Activated T-helper 2 cell treated with anti-CD3 and anti-CD28 coated beads, Interferon-gamma antibody, Interleukin-2, Interleukin-4, amounts not matched to agents 10 μg/mL and 5 μg/mL and 100 μg/mL, durations not matched to agents 14 hours and 24 hours and 36 hours (primary cell): ENCODE measurements at places on chromosomes 11 and 22. TPM values are rescaled to one million over a fixed set of nuclear protein-coding genes. Genes with fewer than 3 reads are reported as not detected.

- no peak overlapping the region for H3K4me3 ChIP-seq
- no peak overlapping the region for H3K27ac ChIP-seq
- H3K36me3 ChIP-seq: no peaks in the 10 kb centered on the region
Observed at GRCh38 chr11:18934195-18934814, 4.9 kb downstream of the MRGPRX1 start.

- DNase-seq: no peak
- no peaks in the 10 kb centered on the region for H3K36me3 ChIP-seq
- H3K4me3 ChIP-seq: no peak overlapping the region
- H3K4me1 ChIP-seq: no peaks in the 10 kb centered on the region
- no peak overlapping the region for H3K27ac ChIP-seq
- H3K27me3 ChIP-seq: peaks cover 9% of the 10 kb centered on the region
Observed at GRCh38 chr22:27786965-27787364, 14.6 kb downstream of the MN1 start.

- no peak overlapping the region for H3K4me3 ChIP-seq
- DNase-seq: no peak
- H3K36me3 ChIP-seq: peaks cover 3% of the 10 kb centered on the region
- peaks cover 3% of the 10 kb centered on the region for H3K4me1 ChIP-seq
- H3K27ac ChIP-seq: no peak overlapping the region
Observed at GRCh38 chr11:1536065-1536843, 35.8 kb downstream of the DUSP8 start.

GRCh38 chr22:30171008-30171407 is 75.6 kb downstream of the LIF start:
- H3K4me1 ChIP-seq: peaks cover 26% of the 10 kb centered on the region
- no peak overlapping the region for H3K4me3 ChIP-seq
- H3K27me3 ChIP-seq: no peaks in the 10 kb centered on the region
- H3K27ac ChIP-seq: no peak overlapping the region

GRCh38 chr22:31973739-31974138 is 29.4 kb downstream of the YWHAH start:
- DNase-seq: no peak
- no peaks in the 10 kb centered on the region for H3K36me3 ChIP-seq
- peaks cover 9% of the 10 kb centered on the region for H3K27me3 ChIP-seq

GRCh38 chr22:24106385-24107381 is 74.6 kb upstream of the SUSD2 start:
- no peaks in the 10 kb centered on the region for H3K27me3 ChIP-seq
- peak overlapping the region; percentile 75 for H3K27ac ChIP-seq
- DNase-seq: no peak
- H3K36me3 ChIP-seq: peaks cover 74% of the 10 kb centered on the region
- H3K4me1 ChIP-seq: peaks cover 32% of the 10 kb centered on the region

The ABTB2 gene
- total RNA-seq: 32.9 and 33.1 TPM in 2 replicates

- no peaks in the 10 kb centered on the region for H3K36me3 ChIP-seq
- H3K27me3 ChIP-seq: peaks cover 7% of the 10 kb centered on the region
- no peak overlapping the region for H3K4me3 ChIP-seq
- no peak for DNase-seq
- no peaks in the 10 kb centered on the region for H3K4me1 ChIP-seq
- H3K27ac ChIP-seq: no peak overlapping the region
Observed at GRCh38 chr22:23152238-23153114, 7.2 kb downstream of the RAB36 start.

DNA sequence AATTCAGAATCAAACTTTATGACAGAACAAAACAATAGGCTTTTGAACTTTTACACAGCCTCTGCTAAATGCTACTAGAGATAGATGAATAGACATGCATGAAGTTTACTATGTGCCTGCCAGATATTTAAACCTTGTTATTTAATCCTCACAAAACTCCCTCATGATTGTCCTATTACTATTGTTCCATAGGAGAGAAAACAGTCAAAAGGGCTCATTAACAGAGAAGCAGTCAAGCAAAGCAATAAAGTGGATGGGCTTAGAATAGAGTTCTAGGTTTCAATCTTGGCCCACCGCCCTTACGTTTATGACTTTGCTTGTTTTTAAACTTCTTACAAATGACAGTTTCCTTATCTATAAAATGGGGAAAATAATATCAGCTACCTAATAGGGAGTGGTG is 12.9 kb downstream of the CWC15 start:
- H3K27ac ChIP-seq: no peak overlapping the region
- H3K4me1 ChIP-seq: no peaks in the 10 kb centered on the region
- no peaks in the 10 kb centered on the region for H3K27me3 ChIP-seq
- no peak overlapping the region for H3K4me3 ChIP-seq

The MMP13 gene
- not detected in 2 replicates for total RNA-seq

DNA sequence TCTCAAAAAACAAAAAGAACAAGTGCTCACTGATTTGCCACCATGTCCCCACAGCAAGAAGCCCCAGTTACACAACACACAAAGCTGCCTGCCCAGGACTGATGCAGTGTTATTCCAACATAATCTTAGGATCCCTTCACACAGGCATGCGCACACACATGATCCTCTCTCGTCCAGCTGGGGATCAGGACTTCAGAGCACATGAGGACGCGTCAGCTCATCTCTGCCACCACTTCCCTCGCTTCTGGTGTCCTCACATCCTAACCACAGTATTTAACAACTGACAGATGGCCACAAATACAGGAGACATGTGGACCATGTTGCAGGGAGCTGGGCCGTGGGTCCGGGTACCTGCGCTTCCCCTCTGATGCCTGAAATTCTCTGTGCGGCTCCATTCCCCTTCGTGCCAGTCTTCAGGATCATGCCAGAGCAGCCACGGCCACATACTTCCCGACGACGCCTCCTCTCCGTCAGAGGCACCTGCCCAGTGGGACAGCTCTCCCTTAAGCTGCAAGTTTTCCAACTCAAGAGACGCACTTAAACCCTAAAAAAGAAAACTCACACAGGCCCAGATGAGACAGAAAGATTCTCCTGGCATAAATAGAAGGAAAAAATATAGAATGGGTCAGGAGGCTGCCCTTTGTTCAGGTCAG is 68.3 kb downstream of the PACSIN2 start:
- no peak overlapping the region for H3K27ac ChIP-seq
- no peaks in the 10 kb centered on the region for H3K27me3 ChIP-seq
- peaks cover 22% of the 10 kb centered on the region for H3K4me1 ChIP-seq

GRCh38 chr11:130109386-130109785 is 39.7 kb downstream of the APLP2 start:
- H3K27ac ChIP-seq: no peak overlapping the region
- peaks cover 15% of the 10 kb centered on the region for H3K36me3 ChIP-seq
- H3K27me3 ChIP-seq: no peaks in the 10 kb centered on the region
- no peak overlapping the region for H3K4me3 ChIP-seq
- no peak for DNase-seq

GRCh38 chr11:11640996-11641395 is 19.2 kb upstream of the GALNT18 start:
- no peak overlapping the region for H3K4me3 ChIP-seq
- no peak for DNase-seq
- H3K36me3 ChIP-seq: no peaks in the 10 kb centered on the region
- no peaks in the 10 kb centered on the region for H3K4me1 ChIP-seq
- no peak overlapping the region for H3K27ac ChIP-seq

DNA sequence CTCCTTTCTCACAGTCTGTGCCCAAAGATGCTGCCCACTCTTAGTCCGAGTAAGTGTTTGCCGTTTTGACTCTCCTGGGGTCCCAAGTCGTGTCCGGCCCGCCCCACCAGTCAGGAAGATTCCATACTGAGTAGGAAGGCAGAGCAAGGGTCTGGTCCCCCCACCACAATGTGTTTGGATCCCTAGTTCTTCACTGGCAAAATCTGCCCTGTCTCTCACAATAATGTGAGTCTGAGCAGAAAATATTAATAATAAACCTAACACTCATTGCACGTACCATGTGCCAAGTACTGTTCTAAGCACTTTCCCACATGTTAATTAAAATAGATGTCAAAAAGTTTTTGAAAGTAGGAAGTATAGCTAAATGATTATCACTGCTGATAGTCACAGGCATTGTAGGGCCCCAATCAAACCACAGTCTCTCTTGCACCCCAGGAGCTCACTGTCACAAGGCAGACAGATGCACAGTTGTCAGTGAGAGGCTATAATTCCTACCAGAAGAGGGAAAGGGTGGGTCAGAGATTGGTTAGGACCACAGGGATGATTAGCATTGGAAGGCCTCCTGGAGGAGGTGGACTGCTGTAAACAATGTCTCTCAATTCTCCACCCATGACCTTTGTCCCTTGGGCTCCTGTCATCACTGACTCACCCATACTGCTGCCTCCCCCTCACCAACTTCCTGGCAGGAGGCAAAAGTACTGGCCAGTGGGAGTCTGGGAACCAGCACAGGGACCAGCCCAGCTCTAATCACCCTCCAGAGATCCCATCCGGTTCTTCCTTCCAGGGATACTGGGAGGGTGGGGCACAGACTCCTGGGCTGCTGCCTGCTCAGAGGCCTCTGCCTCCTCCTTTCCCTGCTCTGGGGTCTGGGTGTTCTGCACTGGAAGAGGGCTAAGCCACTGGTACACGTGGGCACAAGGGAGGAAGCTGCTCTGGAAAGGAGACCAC is 1.0 kb upstream of the POLD4 start:
- peaks cover 10% of the 10 kb centered on the region for H3K27me3 ChIP-seq
- peak overlapping the region; percentile 100 for H3K27ac ChIP-seq
- DNase-seq: no peak
- no peaks in the 10 kb centered on the region for H3K36me3 ChIP-seq
- peak overlapping the region; percentile 96 for H3K4me3 ChIP-seq

DNA sequence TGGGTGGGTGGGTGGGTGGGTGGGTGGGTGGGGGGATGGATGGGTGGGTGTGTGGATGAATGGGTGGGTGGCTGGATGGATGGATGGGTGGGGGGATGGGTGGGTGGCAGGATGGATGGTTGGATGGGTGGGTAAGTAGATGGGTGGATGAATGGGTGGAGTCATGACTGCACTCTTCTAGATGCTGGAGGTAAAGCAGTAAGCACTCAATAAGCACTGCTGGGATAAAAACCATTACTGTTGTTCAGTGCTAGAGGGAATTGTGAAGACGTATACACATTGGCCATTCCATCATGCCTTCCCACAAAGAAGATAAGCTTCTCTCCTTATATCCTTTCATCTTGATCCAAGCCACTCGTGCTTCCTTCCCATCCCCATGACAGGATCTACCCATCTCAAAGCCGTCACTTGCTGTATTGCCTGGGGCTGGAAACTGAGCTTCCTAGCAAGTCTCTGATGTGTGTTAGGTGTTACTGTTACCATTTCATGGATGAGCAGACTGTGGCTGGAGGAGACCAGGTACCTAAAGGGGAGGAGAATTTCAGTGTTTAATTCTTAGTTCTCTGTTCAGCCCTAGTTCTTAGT is 74.8 kb downstream of the MICAL2 start:
- H3K36me3 ChIP-seq: peaks cover 60% of the 10 kb centered on the region
- peaks cover 69% of the 10 kb centered on the region for H3K4me1 ChIP-seq
- H3K27ac ChIP-seq: peak overlapping the region; percentile 44
- DNase-seq: no peak
- H3K4me3 ChIP-seq: no peak overlapping the region

DNA sequence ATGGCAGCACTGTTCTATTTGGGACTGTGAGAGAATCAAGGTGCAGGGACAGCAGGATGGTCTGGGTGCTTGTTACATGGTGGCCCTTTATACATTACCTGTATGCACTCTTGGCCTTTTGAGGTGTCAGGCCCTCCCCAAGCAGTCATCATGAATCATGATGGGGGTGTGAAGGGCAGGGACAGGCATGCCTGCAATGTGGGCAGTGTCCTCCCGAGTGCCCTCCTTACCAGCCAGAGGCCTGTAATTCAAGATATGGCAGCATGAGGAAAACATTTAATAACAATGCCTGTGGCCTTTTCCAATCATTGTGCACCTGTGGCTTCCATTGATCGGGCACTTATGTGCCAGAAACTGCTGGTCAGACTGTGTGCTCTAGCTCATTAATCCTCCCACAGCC is 25.5 kb upstream of the CYP2D6 start:
- DNase-seq: no peak
- H3K27ac ChIP-seq: no peak overlapping the region
- H3K36me3 ChIP-seq: peaks cover 14% of the 10 kb centered on the region
- no peaks in the 10 kb centered on the region for H3K27me3 ChIP-seq
- no peaks in the 10 kb centered on the region for H3K4me1 ChIP-seq
- H3K4me3 ChIP-seq: no peak overlapping the region

- peaks cover 38% of the 10 kb centered on the region for H3K36me3 ChIP-seq
- peak within 1 kb of the TSS; percentile 77 for H3K27ac ChIP-seq
- peak within 1 kb of the TSS; percentile 90 for H3K4me3 ChIP-seq
- peaks cover 16% of the 10 kb centered on the region for H3K4me1 ChIP-seq
- H3K27me3 ChIP-seq: peaks cover 8% of the 10 kb centered on the region
Observed at GRCh38 chr11:43880640-43881159, at the start of gene ALKBH3. Gene ALKBH3, plus strand, starts transcription at chr11:43880831. Its CDS starts 1,822 bp downstream, at chr11:43882653.

The HTR3B gene
- not detected in 2 replicates for total RNA-seq

GRCh38 chr22:33879796-33880195 is 40.5 kb downstream of the LARGE1 start:
- DNase-seq: no peak
- no peaks in the 10 kb centered on the region for H3K36me3 ChIP-seq
- no peaks in the 10 kb centered on the region for H3K4me1 ChIP-seq
- H3K27me3 ChIP-seq: no peaks in the 10 kb centered on the region
- H3K4me3 ChIP-seq: no peak overlapping the region

DNA sequence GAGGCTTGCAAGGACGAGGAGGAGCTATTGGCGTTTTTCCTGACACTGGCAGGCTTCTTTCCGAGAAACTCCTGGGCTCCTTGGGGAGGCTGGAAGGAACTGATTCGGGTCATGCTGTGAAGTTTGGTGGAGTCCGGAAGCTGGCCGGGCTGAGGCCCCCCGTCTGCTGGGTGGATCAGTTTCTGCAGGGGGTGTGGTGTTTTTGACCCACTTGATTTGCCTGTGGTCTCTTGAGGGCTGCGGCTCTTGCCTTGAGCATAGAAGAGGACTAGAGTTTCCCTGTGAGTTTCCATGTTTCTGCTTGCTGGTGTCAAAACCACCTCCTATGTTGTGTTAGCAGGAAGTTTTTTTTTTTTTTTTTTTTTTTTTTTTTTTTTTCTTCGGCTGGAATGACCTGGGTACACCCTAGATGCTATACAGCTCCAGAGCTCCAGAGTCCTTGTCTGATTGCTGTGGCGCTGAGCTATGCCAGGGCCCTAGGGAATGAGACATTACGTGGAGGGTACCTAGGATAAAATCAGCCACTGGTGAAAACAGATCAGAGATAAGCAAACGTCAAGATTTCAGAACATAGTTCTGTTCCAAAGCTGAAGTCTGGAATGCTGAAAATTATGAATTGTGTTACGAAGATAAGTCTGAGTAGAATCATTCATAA is 728 bp downstream of the TBC1D22A start:
- peak overlapping the region; percentile 99 for H3K4me3 ChIP-seq
- H3K27me3 ChIP-seq: no peaks in the 10 kb centered on the region
- DNase-seq: peak; percentile 27
- peaks cover 43% of the 10 kb centered on the region for H3K4me1 ChIP-seq
- peaks cover 40% of the 10 kb centered on the region for H3K36me3 ChIP-seq

GRCh38 chr11:103863497-103863896 is 172.9 kb upstream of the DDI1 start:
- no peaks in the 10 kb centered on the region for H3K36me3 ChIP-seq
- DNase-seq: no peak
- H3K4me1 ChIP-seq: no peaks in the 10 kb centered on the region
- H3K27ac ChIP-seq: no peak overlapping the region
- no peaks in the 10 kb centered on the region for H3K27me3 ChIP-seq

GRCh38 chr11:125388611-125389010 is 107.5 kb downstream of the FEZ1 start:
- no peaks in the 10 kb centered on the region for H3K36me3 ChIP-seq
- H3K4me1 ChIP-seq: no peaks in the 10 kb centered on the region
- no peak overlapping the region for H3K27ac ChIP-seq
- no peak overlapping the region for H3K4me3 ChIP-seq
